ENCODE measurements at places on chromosomes 1 and 21.

DNA sequence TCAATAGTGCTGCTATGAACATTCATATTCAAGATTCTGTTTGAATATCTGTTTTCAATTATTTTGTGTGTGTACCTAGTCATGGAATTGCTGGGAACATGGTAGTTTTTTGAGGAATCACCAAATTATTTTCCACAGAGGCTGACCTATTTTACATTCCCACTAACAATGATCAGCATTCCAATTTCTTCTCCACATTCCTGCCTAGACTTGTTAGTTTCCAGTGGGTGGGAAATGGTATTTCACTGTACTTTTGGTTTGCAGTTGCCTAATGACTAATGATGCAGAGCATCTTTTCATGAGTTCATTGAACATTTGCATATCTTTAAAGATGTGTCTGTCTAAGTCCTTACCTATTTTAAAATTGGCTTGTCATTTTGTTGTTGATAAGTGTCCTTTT is 1182.6 kb upstream of the B3GALT2 start:
- DNase-seq = no peak

GRCh38 chr21:26077521-26077920 is 93.0 kb downstream of the APP start:
- DNase-seq = peak; percentile 96

- no peak for DNase-seq
These were observed 46.8 kb downstream of the USP24 start for GRCh38 chr1:55168353-55168752.

DNA sequence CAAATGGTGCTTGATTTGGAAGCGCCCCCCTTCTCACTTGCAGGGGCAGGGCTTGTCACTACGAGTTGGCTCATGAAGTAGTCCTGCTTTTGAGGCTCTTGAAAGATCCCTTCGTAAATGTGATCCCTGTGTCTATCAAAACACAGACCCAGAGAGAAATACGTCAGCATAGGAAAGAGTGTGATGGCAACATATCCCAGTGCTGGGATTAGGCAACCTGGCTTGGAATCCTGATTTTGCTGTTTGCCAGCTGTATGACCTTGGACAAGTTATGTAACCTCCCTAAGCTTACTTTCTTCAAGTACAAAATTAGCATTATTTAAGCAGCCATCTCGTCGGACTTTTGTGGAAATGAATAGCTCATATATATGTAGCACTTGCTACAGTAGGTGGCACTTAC is 228.4 kb downstream of the ATG4C start:
- DNase-seq = no peak

- no peak for DNase-seq
These were observed 441 bp downstream of the PPT1 start for GRCh38 chr1:40096646-40096976.

- no peak for DNase-seq
These were observed 88.2 kb downstream of the ZSCAN20 start for GRCh38 chr1:33560680-33561079.

DNA sequence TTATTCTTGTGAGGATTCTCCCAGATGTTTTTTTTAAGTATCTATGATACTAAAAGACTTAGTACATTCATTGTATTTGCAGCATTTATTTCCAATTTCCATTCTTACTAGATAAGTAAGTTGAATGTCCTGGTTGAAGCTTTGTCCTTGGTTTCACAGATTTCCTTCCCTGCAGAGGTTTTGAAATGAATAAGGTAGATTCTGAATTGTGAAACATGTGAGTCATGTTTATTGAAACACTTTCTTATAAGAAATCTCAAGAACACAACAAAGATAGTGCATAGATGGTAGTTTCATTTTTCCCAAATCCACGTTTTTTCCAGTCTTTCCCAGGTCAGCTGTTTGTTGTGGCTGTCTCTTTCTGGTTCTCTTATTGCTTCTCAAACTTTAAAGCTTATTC is 24.8 kb downstream of the GABPA start:
- DNase-seq = no peak

DNA sequence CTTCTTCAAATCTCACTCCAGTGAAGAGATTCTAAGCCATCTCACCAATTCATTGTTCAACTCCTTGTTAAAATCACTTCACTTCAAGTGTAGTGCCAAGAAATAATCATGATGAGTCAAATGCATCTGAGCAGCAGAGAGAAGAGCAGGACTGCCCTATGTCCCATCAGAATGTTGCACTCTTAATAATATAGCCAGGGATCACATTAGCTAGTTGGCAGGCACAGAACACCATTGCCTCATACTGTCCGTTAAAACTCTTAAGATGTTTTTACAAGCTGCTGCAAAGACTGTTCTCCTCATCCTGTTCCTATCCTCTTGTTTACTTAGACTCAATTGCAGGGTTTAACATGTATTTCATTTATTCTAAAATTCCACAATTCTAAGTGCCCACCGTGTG is 432.9 kb downstream of the PLPP3 start:
- DNase-seq = no peak

GRCh38 chr1:41158147-41158875 is 83.8 kb downstream of the SCMH1 start:
- no peak for DNase-seq

DNA sequence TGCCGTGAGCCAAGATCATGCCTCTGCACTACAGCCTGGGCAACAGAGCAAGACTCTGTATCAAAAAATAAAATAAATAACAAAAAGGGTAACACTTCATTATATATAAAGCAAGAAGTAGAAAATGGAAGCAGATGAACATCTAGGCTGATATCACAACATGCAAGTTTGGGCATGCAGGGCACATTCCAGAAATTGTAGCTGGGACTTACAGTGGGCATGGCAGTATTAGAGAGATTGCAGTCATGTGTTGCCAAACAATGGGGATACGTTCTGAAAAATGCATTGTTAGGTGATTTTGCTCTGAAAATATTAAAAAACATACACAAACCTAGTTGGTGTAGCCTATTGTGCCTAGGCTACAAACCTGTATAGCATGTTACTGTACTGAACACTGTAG is 441.0 kb upstream of the PRMT6 start:
- no peak for DNase-seq

- no peak for DNase-seq
These were observed 171.7 kb downstream of the NEK7 start for GRCh38 chr1:198328458-198329032.

DNA sequence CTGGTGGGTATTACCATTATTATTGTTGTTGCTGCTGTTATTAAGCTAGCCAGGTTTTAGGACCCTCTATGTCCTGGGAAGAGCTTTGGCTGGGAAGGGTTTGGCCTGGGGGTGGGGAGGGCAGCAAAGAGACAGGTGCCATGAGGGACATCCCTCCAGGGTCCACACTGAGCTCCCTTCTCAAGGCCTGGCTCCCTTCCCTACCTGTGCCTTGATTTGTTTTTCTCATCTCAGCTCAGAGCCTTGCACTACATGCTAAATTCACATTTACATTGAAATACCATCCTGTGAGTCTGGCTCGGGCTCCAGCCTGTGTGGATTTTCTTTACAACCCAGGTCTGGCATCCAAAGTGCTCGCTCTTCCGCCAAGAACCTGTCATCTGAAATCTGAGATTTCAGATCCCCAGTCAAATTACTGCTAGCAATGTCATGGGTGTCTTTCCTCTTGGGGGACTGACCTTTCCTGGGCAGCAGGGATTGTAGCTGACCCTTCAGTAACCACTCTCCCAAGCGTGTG is 536.3 kb downstream of the PTPRU start:
- no peak for DNase-seq

- no peak for DNase-seq
These were observed 16.9 kb downstream of the RGS1 start for GRCh38 chr1:192592517-192592916.

- DNase-seq = no peak
These were observed 56.3 kb downstream of the MAN1C1 start for GRCh38 chr1:25672763-25673409.

GRCh38 chr1:114208714-114209113 is 55.0 kb upstream of the SYT6 start:
- DNase-seq = peak; percentile 5

DNA sequence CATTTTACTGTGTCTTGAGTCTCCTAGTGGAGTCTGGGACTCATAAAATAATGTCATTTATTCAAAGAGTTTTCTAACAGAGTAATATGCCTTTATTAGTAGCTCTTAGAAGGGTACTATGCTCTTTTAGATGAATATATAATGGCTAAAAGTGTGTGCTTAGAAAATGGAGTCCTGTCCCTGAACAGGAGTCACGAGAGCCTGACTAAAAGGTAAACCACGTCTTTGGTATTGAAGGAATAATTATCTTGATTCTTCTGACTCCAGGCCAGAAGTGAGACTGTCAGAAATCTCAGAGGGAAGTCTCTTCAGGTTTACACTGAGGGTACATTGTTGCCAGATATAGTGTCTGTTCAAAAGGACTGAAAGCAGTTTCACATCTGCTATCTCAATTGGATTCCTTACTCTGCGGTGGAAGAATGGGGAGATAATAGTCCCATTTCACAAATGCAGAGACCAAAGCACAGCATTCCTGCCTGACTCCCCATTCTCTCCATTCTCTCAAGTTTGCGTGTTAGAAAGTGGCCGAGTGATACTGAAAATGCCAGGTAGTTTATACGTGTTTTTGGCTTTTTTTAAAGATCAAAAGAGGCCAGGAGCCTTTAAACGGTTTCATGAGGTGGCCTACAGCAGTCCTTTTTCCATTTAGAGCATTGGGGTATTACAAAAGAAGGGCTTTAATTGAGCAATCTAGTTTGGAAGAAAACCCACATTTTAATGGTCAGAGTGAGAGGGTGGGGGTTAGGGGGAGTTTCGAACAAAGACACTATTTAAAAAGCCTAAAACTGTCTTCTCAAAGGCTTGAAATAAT is 176.6 kb downstream of the VPS13D start:
- DNase-seq = no peak

DNA sequence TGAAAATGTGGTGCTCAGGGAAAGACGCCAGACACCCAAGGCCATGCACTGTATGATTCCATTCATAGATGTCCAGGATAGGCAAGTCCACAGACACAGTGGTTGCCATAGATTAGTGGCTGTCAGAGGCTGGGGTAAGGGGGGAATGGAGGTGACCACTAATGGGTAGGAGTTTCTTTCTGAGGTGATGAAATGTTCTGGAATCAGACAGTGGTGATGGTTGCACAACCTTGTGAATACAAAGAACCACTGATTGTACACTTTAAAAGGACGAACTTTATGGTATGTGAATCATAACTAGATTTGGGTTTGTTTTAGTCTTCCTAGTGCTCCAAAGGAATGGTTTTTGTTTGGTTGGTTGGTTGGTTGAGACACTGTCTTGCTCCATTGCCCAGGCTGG is 51.7 kb downstream of the PRAMEF20 start:
- DNase-seq = no peak

GRCh38 chr1:45843474-45843905 is 40.1 kb downstream of the MAST2 start:
- no peak for DNase-seq

- peak; percentile 59 for DNase-seq
These were observed 617 bp upstream of the ADGRL2 start for GRCh38 chr1:81799939-81800694.

GRCh38 chr1:7915826-7916500 is 24.7 kb downstream of the TNFRSF9 start:
- DNase-seq = no peak

DNA sequence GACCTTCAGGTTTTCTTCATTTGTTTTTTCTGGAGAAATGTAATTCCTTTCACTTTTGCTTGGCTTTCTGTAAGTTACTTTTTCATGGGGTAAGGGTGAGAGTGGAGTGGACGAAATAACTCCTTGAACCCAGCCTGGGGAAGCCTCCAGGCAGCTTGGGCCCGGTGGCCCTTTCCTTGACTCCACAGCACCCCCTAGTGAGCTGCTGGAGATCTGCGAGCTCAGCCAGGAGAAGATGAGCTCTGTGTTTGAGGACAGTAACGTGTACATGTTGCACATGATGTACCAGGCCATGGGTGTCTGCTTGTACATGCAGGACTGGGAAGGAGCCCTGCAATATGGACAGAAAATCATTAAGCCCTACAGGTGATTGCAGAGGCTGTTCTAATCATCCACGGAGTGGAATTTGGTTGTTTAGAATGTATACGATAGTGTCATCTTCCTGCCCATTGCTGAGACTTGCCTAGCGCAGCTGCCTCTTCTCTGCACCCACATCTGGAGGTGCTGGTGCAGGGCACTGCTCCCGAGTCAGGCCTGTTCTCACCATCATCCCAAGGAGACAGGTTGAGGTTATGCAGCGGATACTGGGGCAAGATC is 51.0 kb downstream of the SMYD2 start:
- DNase-seq = peak; percentile 39

- DNase-seq = no peak
These were observed 36.5 kb downstream of the C1orf198 start for GRCh38 chr1:230831771-230832170.

DNA sequence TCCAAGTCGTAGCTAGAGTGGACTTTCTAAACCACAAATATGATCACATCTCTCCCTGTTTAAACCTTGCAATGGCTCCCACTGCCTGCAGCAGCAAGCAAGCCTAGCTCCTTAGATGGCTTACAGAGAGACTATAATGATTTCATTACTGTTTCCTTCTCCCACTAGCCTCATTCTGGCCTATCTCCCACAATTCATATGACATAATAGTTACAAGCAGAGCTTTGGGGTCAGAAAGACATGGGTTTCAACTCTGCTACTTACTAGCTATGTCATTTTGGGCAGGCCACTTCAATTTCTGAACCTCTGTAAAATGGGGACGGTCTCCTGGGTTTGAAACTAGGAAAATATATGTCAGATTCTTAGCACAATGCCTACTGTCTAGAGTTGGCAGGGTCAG is 143.3 kb downstream of the TRABD2B start:
- no peak for DNase-seq

DNA sequence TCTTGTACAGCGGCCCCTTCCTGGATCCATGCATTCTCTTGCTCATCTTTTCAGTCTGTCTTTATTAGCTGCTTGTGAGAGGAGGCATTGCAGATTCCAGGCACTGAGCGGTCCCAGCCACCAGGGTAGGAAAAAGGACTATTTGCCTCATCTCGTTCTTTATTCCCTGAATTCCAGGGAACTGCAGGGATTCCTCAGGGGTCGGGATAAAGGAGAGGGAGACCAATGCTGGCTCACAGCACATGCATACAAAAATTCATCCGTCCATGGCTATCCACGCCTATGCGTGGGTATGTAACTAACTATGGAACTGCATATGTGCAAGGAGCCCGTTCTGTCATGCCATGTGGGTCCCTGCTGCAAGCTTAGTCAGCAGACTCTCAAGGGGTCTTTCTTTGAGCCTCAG is 879 bp upstream of the PLPPR5 start:
- DNase-seq = peak; percentile 50

GRCh38 chr1:22236166-22236565 is 93.3 kb upstream of the WNT4 start:
- DNase-seq = no peak

DNA sequence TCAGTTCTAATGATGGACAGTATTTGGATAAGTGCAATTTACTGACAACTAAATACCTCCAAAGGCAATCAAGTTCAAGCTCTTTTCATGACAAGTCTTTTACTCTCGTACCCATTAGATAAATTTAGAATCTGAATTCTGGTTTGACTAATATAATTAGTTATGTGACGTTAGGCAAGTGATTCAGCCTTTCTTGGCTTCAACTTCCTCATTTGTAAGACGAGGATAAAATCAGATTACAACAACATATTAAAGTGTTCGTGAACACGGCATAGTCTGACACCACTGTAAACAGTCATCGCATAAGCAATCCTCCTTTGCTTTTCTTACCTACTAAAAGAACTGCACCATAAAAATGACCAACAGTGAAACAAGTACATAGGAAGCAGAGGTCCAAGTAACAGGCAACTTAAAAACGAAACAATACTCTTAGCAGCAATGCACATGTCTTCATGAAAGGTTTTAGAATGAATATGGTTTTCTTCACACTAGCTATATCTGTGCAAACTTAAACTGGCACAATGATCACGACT is 25.7 kb downstream of the COA6 start:
- DNase-seq = no peak

GRCh38 chr1:116709666-116710167 is 42.2 kb upstream of the IGSF3 start:
- DNase-seq = no peak

GRCh38 chr1:175887981-175888428 is 144.6 kb upstream of the TNR start:
- DNase-seq = peak; percentile 33

Measured in NCI-H524 (cell line).